A549 treated with CpdA at 1 μM for 4 hours (cell line): ENCODE measurements at places on chromosomes 4 and X. TPM values are rescaled to one million over a fixed set of nuclear protein-coding genes. Genes with fewer than 3 reads are reported as not detected.

Gene DMRTC1
- total RNA-seq, result 0.09 TPM in 1 of 5 replicates, not detected in the others

Gene USP17L22
- not detected in 5 replicates for total RNA-seq

Gene RTL9
- 0.05 to 0.12 TPM (median 0.07 TPM) in 5 replicates for total RNA-seq

Gene SHROOM4
- total RNA-seq, result not detected in 5 replicates

Gene PRRG3
- not detected in 5 replicates for total RNA-seq

Gene NKX3-2
- 0.14 to 0.24 TPM (median 0.17 TPM) in 5 replicates for total RNA-seq

Gene GC
- 0.39 TPM in 1 of 5 replicates, not detected in the others for total RNA-seq

Gene NHS
- 4.6 to 8.1 TPM (median 5.8 TPM) in 5 replicates for total RNA-seq

Gene UGT2A1
- total RNA-seq, result not detected in 5 replicates

Gene HSFX4
- total RNA-seq, result not detected in 5 replicates

Gene ETDA
- not detected in 5 replicates for total RNA-seq

Gene KLHL2
- total RNA-seq, result 10.1 to 13.4 TPM (median 11.5 TPM) in 5 replicates

Gene ARHGAP24
- 3.3 to 4.7 TPM (median 3.6 TPM) in 5 replicates for total RNA-seq

Gene NALF2
- total RNA-seq, result 5.2 to 6.4 TPM (median 6.1 TPM) in 5 replicates

Gene COL25A1
- not detected in 5 replicates for total RNA-seq

Gene RBM46
- not detected in 5 replicates for total RNA-seq

Gene RTL3
- total RNA-seq, result 0.02 TPM in 1 of 5 replicates, not detected in the others

Gene GPRIN3
- total RNA-seq, result 3.0 to 5.7 TPM (median 5.5 TPM) in 5 replicates

Gene GPR143
- total RNA-seq, result 0.09 to 0.13 TPM (median 0.09 TPM) in 3 of 5 replicates, not detected in the others

Gene PGAM4
- total RNA-seq, result 0.26 to 0.50 TPM (median 0.38 TPM) in 4 of 5 replicates, not detected in the other

Gene BEND2
- not detected in 5 replicates for total RNA-seq
